Thoracic aorta (tissue), 2 donors: ENCODE measurements at places on chromosomes 2 and 18. TPM values are rescaled to one million over a fixed set of nuclear protein-coding genes. Genes with fewer than 3 reads are reported as not detected.

- H3K36me3 ChIP-seq = peaks cover 8% of the 10 kb centered on the region
- H3K27me3 ChIP-seq = no peaks in the 10 kb centered on the region
- no peak for DNase-seq
- H3K4me1 ChIP-seq = no peaks in the 10 kb centered on the region
- H3K4me3 ChIP-seq = no peak overlapping the region
Observed at GRCh38 chr2:55296393-55296792, 27.4 kb upstream of the MTIF2 start.

GRCh38 chr2:236612737-236613136 is 43.1 kb downstream of the ACKR3 start:
- no peak for DNase-seq
- H3K27ac ChIP-seq = no peak overlapping the region
- peaks cover 6% of the 10 kb centered on the region for H3K4me1 ChIP-seq
- no peaks in the 10 kb centered on the region for H3K27me3 ChIP-seq
- H3K36me3 ChIP-seq = no peaks in the 10 kb centered on the region
- H3K4me3 ChIP-seq = no peak overlapping the region

The FAM237A gene
- total RNA-seq = not detected

The ANXA4 gene
- 67.8 TPM for total RNA-seq

The SOCS6 gene
- total RNA-seq = 20.3 TPM

The LGALSL gene
- total RNA-seq = 19.3 TPM

The NDC80 gene
- not detected for total RNA-seq

- no peak for DNase-seq
- H3K4me3 ChIP-seq = no peak overlapping the region
- no peak overlapping the region for H3K27ac ChIP-seq
- no peaks in the 10 kb centered on the region for H3K27me3 ChIP-seq
- H3K36me3 ChIP-seq = no peaks in the 10 kb centered on the region
Observed at GRCh38 chr2:38215993-38216392, 140.0 kb upstream of the CYP1B1 start.

GRCh38 chr2:109419960-109420370 is 193.8 kb downstream of the SEPTIN10 start:
- DNase-seq = no peak
- no peaks in the 10 kb centered on the region for H3K36me3 ChIP-seq
- H3K4me1 ChIP-seq = peaks cover 24% of the 10 kb centered on the region
- H3K4me3 ChIP-seq = no peak overlapping the region
- H3K27me3 ChIP-seq = no peaks in the 10 kb centered on the region

The EPB41L3 gene
- total RNA-seq = 77.2 TPM

The ALPI gene
- not detected for total RNA-seq

DNA sequence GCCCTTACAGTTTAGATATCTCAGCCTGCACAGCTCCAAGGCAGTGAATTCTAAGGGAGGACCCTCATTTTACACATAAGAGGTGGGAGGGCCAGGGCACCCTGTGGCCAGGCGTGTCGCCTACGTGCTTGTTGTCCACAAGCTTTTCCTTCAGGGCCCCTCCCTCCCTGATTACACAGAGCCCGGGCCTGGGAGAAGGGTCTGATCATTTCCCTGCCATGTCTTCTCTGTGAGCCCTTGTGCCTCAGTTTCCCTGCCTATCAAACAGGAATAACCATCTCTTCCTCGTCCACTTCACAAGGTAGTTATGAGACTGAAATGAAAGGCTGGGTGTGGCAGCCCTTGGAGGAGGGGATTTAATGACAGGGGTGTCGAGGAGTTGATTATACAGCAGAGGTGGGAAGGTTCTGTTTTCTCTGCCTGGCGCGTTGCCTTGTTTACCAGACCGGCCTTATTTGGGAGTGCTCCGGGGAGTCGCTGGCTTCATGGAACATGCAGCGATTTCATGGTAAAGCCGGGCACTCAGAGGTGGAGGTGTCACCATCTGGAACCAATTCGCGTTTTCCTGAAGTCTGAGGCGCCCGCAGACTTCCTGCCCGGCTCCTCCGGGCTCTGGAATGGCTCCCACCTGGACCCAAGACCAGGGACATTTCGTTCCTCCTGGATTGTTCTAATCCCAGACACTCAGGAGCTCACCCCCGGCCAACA is 208.9 kb downstream of the KLHL29 start:
- H3K36me3 ChIP-seq = no peaks in the 10 kb centered on the region
- no peak for DNase-seq
- no peaks in the 10 kb centered on the region for H3K27me3 ChIP-seq
- H3K4me1 ChIP-seq = peaks cover 14% of the 10 kb centered on the region
- no peak overlapping the region for H3K4me3 ChIP-seq

DNA sequence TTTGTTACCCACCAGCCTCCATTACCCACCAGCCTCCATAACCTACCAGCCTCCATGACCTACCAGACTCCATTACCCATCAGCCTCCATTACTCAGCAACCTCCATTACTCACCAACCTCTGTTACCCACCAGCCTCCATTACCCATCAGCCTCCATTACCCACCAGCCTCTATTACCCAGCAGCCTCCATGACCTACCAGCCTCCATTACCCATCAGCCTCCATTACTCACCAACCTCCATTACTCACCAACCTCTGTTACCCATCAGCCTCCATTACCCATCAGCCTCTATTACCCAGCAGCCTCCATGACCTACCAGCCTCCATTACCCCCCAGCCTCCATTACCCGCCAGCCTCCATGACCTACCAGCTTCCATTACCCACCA is 133.3 kb upstream of the HS6ST1 start:
- no peak overlapping the region for H3K4me3 ChIP-seq
- DNase-seq = no peak
- no peak overlapping the region for H3K27ac ChIP-seq
- H3K27me3 ChIP-seq = no peaks in the 10 kb centered on the region
- no peaks in the 10 kb centered on the region for H3K36me3 ChIP-seq

DNA sequence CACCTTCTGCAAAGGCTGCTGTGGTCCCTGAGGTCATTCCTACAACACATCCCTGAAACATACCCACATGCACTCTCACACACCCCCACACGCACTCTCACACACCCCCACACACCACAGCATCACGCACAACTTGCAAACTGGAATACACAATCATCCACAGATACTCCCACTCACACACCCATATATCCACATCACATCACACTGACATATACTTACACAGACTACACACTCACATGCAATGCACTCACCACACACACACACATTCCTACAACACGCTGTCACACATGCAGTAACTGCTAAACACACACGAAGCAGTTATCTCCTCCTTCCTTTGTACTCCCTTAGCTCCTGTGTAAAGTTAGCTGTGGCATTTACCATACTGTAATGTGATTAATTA is 57.1 kb upstream of the PKDCC start:
- H3K27me3 ChIP-seq = no peaks in the 10 kb centered on the region
- peaks cover 22% of the 10 kb centered on the region for H3K4me1 ChIP-seq
- H3K36me3 ChIP-seq = no peaks in the 10 kb centered on the region
- DNase-seq = no peak
- peak overlapping the region; percentile 95 for H3K27ac ChIP-seq

- H3K4me3 ChIP-seq = no peak overlapping the region
- no peaks in the 10 kb centered on the region for H3K4me1 ChIP-seq
- H3K27me3 ChIP-seq = no peaks in the 10 kb centered on the region
- no peak overlapping the region for H3K27ac ChIP-seq
- DNase-seq = no peak
- H3K36me3 ChIP-seq = no peaks in the 10 kb centered on the region
Observed at GRCh38 chr18:60556326-60556725, 183.8 kb upstream of the MC4R start.

DNA sequence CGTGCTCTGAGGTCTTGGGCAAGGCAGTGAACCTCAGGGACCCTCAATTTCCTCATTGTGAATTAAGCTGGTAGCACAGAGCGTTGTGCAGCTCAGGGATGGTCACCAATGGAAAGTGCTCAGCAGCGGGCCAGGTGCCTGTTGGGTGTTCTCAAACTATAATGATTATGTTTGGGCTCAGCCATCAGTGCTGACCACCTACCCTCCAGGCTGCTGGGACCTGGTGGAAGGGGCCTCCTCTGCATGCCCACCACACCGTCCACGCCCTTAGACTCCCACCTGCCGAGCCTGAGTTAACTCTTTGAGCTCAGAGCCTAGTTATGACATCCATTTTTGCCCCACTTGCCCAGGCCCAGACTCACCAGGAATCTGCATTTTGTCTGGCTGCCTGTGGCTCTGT is 35.0 kb downstream of the GLI2 start:
- H3K4me3 ChIP-seq = no peak overlapping the region
- no peaks in the 10 kb centered on the region for H3K27me3 ChIP-seq
- H3K4me1 ChIP-seq = no peaks in the 10 kb centered on the region
- H3K36me3 ChIP-seq = no peaks in the 10 kb centered on the region
- no peak overlapping the region for H3K27ac ChIP-seq
- no peak for DNase-seq

- H3K27me3 ChIP-seq = no peaks in the 10 kb centered on the region
- no peaks in the 10 kb centered on the region for H3K36me3 ChIP-seq
- no peak for DNase-seq
- no peaks in the 10 kb centered on the region for H3K4me1 ChIP-seq
Observed at GRCh38 chr2:62270728-62271127, 74.8 kb downstream of the B3GNT2 start.

- H3K4me1 ChIP-seq = peaks cover 2% of the 10 kb centered on the region
- H3K4me3 ChIP-seq = no peak overlapping the region
- H3K27ac ChIP-seq = no peak overlapping the region
- no peak for DNase-seq
Observed at GRCh38 chr18:49207361-49207760, 253.1 kb downstream of the DYM start.

The PLCL1 gene
- 25.6 TPM for total RNA-seq

GRCh38 chr2:101124643-101125366 is 26.4 kb downstream of the TBC1D8 start:
- peak overlapping the region; percentile 78 for H3K27ac ChIP-seq
- no peaks in the 10 kb centered on the region for H3K36me3 ChIP-seq
- no peaks in the 10 kb centered on the region for H3K27me3 ChIP-seq
- H3K4me1 ChIP-seq = peaks cover 43% of the 10 kb centered on the region
